Stimulated activated CD8-positive, alpha-beta memory T cell treated with anti-CD3 and anti-CD28 coated beads, Interleukin-7, amount 100 ng/mL, for 48 hours (primary cell): ENCODE measurements at places on chromosomes 6 and 20.

GRCh38 chr6:4607793-4608192, 168.4 kb upstream of the CDYL start:
- no peak for DNase-seq

- DNase-seq: no peak
Measured at GRCh38 chr6:25950297-25950696, 12.3 kb upstream of the TRIM38 start.

DNA sequence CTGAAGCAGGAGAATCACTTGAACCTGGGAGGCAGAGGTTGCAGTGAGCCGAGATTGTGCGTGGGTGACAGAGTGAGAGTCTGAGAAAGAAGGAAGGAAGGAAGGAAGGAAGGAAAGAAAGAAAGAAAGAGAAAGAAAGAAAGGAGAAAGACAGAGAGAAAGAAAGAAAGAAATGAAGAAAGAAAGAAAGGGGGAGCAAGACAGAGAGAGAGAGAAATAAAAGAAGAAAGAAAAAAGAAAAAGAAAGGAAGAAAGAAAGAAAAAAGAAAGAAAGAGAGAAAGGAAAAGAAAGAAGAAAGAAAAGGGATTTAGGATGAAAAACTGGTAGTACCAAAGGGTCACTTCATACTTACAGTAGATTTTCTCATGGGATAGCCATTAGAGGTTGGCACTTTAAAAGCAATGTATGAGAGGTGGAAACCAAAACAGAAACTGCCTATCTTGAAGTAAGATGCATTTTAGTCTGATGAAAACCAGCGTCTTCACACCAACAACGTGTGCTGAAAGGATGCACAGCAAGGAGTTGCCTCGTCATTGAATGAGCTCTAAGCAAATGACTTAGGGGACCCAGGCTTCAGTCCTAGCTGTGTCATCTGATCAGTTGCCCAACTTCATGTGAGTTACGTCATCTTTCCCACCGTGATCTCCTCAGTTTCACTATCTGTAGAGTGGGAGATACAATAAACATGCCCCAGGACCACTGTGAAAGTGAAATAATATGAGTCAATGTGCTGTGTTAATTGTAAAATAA, 133.9 kb upstream of the NEDD9 start:
- DNase-seq: peak; percentile 68

DNA sequence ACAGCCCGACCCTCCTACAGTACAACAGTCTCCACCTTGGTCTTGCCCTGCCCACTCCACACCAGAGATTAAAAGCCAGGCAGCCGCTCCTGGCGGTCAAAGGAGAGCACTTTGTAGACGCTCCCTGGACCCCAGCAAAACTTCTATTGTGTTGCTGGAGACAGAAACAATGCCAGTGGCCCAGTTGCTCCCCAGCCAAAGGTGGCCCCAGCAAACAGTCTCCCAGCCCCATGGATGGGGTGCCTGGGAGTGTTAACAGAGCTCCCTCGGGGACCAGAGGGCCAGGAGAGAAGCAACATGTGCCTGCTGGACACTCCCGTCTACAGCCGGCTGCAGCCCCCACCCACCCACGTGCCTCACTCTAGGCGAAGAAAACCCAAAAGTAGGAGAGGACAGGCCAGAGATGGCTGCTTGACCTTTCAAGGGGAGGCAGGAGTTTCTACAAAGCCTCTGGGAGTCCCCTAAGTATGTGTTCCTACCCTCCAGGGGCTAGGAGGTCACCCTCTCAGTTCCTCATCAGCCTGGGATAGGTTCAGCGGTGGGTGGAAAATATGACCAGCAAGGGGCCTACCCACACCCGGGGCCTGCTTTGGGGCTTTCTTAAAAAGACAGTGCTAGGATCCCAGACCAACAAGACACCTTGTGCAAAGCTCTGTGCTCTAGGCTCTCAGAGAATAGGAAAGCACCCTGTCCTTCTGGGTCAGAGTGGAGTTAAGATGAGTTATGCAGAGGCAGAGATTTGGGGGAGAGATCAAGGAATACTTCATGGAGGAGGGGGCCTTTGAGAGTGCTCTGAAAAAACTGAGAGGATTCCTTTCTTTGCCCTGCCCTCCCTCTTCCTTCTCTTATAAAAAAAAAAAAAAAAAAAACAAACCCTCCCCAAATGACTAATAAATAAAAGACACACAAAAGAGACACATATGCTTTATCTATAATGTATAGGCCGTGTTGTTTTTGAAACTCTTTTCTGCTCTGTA, 19.0 kb upstream of the PREX1 start:
- DNase-seq: peak; percentile 78

DNA sequence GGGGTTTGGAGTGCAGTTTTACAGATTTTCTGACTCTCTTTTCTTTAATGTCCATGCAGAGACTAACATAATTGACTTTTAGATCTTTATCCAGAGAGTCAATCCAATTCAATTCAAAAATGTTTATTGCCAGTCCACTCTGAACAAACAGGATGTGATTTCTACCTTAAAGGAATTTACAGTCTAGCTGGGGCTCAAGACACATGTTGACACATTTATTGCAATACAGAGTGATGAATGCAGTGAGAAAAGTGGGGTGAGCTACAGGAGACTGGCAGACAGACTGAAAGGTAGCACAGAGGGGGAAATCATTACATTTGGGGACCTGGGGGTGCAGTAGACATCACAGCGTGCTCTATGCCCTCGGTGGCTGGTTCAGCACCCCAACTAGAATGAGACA, 193.9 kb downstream of the SLC24A3 start:
- DNase-seq: no peak

DNA sequence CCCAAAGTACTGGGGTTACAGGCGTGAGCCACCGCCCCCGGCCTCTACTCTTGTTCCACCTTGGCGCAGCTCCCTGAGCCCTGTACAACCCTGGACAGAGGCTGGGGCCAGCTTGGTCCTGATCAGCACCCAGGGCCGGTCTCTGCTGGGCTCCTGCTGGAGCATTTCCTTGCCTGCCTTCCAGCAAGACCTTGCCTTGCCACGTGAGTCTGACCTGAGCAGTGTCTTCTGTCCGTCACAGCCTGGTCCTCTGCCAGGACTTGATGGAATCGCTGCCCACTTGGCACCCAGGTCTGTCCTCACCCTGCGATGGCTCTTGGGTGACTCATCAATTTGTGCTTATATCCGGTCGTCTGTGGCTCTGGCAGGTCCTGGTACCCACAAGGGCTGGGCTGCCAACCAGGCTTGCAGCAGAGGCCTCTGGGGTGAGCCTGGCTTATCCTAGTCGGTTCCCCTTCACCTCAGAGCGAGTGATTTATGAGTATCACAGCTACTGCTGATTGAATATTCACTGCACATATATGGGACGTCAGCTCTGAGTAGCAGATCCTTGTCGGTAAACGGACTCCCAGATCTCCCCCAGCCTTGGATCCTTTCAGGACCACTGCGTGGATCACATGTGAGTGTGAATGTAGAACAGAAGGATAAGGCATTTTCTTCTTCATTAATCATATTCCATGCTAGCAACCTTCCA, 10.1 kb upstream of the SULF2 start:
- no peak for DNase-seq

GRCh38 chr6:68658338-68658737, 23.3 kb downstream of the ADGRB3 start:
- DNase-seq: no peak

DNA sequence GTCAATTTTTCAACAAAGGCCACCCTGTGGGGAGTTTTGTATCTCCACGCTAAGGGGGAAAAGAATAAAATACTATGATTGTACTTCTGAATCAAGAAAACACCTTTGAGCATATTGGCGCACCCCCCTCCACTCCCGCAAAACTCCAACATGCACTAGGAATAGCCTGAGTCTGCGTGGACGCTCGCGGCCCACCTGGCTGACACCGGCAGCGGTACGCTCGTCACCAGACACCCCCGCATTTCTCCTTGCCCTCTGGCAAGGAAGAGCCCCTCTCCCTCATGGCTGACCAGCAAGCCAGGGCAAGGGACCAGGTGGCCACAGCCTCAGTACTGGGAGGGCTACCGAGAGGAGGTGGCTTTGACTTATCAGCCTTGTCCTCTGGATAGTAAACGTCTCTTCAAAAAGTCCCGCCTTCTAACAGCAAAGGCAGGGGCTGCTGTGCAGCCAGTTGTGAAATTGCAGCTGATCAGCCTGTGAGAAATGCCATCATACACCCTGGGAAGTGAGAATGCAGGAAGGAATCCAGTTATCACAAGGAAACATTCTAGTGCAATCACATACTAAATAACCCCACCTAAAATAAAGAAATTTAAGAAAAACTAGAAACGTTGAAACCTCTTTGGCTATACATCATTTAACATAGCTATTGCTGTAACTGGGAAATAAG, 84.2 kb downstream of the HUS1B start:
- no peak for DNase-seq

GRCh38 chr6:21022343-21023107, 488.3 kb downstream of the CDKAL1 start:
- no peak for DNase-seq

- DNase-seq: no peak
Measured at GRCh38 chr6:101728956-101729355, 335.4 kb downstream of the GRIK2 start.

DNA sequence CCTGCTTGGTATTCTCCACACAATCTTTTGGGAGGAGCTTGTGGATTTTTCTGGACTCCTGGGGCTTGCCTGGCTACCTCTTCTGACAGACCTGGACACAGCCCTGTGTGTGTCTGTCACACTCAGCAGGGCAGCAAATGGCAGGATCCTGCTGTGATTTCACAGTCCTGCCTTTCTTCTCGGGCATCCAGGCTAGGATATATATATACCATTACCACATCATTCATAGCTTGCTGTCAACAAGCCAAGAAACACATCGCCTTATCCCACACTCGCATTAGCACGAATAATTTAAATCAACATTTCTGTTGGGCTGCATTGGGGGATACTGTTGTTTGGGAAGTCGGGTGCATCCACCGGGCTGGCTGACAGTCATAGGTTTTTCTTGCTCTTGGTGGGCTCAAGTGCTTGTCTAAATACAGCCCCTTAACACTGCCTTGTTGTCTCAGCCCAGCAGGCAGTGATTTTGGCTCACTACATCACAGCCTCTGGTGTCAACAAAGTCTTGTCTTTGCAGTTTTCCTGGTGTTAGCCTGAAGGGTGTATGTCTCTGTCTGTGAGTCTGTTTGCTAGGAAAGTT, 154.9 kb upstream of the FERMT1 start:
- no peak for DNase-seq
